ENCODE measurements at places on chromosomes 7 and 10.

DNA sequence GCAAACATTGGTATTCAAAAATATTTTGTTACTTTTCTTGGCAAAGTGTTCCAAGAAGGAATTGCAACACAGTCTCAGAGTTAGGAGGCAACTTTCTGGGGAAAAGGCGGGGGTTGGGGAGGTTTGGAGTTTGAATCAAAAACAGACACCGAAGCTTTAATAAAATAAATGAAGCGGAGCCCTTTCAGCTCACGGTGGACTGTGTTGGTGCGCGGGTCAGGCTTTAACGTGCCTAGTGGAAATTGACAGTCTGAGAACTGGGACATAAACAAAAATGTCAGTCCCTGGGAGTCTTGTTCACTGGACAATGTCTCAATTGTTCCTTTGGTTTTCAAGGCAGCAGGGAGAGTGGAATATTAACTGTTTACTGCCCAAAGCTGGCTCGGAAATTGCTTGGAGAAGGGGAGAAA, 109.3 kb downstream of the TCF7L2 start:
- DNase-seq, result no peak

- DNase-seq, result no peak
Observed at GRCh38 chr10:58758321-58758720, 245.6 kb downstream of the BICC1 start.

DNA sequence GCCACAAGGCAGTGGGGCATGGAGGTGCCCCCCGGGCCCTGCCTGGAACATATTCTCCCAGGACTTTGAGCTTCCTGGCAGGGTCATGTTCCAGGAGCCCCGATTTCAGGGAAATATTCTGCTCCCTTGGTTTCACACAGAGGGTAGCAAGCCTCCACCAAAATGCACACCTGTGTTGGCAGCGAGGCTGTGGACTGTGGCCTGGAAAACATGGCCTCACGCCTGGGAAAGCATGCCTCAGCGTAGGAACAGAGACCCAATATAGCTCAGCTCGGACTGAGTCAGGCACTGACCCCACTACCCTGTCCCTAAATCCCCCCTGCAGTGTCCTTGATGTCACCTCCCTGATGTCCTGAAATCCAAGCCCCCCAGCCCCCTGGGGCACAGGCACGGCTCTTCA, 92.0 kb downstream of the KCNMA1 start:
- DNase-seq, result no peak

GRCh38 chr10:61698968-61699655, 36.4 kb downstream of the CABCOCO1 start:
- no peak for DNase-seq

GRCh38 chr10:27687743-27688142, 57.9 kb downstream of the MKX start:
- no peak for DNase-seq
